ENCODE measurements at places on chromosomes 3 and 15.

GRCh38 chr3:111414531-111414930 is 127.5 kb upstream of the CD96 start:
- DNase-seq = no peak

DNA sequence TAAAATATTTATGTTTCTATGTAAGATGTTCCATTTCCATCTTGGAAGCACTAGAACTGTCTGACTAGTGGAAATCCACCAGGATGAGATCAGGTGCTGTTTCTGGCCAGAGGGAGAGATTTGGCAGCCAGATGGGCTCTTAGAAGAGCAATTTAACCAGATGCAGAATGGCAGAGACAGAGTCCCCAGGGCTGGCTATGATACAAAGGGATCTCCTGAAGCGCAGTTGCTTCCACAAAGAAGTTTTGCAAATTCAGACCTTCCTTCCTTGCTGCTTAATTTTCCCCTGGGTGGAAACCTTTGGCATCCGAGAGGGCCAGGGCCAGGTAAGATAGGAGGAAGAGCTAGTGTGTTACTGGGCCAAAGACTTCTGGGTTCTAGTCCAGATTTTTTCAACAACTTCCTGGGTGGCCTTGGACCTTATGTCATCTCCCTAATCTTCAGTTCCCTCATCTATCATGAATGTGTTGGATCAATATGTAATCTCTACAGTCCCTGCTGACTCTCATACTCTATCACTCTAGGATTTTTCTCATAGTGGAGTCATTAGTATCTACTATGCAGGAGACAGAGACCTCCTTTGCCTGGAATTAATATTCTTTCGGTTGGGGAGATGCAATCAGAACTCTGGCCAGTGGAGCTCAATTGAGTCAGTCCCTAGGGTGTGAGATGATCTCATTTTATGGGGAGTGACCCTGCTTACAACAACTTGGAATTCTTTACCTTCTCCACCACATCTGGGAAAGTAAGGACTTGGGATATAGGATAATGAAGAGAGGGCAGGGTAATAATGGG is 41.1 kb upstream of the NDUFB4 start:
- DNase-seq = no peak

- DNase-seq = no peak
Observed at GRCh38 chr3:113174801-113175485, 36.4 kb upstream of the BOC start.

GRCh38 chr3:123687286-123687685 is 102.4 kb upstream of the HACD2 start:
- DNase-seq = no peak

- DNase-seq = no peak
Observed at GRCh38 chr3:117408811-117409210, 699.2 kb downstream of the TUSC7 start.

GRCh38 chr15:28103831-28104230 is 4.7 kb upstream of the OCA2 start:
- no peak for DNase-seq

DNA sequence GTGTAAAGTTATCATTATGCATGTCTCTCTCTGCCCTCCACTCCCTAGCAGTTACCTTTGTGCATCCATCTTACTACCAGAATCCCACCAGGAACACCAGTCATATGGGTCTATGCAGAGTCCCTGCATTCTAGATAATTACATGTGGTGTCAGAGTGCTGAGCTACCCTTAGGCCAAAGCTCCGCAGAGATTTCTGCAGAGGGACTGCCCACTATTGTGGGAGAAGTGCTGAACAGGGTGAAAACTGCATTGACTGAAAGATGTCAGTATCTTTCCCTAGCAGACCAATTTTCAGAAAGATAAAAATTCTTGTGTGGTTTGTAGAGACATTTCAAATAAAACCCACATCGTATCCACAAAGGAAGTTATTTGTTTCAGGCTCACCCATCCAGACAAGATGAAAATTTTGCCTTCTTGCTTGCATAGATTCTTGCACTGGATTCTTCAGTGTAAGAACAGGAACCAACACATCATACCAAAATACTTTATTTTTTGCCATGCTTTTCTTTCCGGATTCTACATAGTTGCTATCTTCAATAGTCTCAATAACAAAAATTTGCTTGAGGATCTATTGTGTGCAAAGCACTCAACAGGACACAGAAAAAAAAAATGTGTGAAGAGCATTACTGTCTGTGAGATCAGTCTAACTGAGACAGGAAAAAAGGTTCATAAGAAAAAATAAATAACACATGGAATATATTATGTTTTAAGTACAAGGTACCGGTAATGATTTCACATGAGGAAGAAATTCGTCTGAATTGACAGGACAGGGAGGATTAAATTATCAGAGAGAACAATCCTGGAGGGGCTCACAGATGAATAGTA is 32.0 kb upstream of the CCDC80 start:
- DNase-seq = no peak

All from posterior cingulate gyrus (tissue), 11 donors.